ENCODE measurements at places on chromosomes 6 and 20. TPM values are rescaled to one million over a fixed set of nuclear protein-coding genes. Genes with fewer than 3 reads are reported as not detected.

FAM209B gene
- total RNA-seq: not detected

TEAD3 gene
- 11.7 TPM for total RNA-seq

BAG2 gene
- 1.1 TPM for total RNA-seq

HLA-DQA2 gene
- total RNA-seq: not detected

FAM83D gene
- 68.2 TPM for total RNA-seq

CTCFL gene
- total RNA-seq: not detected

KCNK5 gene
- total RNA-seq: not detected

DAAM2 gene
- total RNA-seq: 0.16 TPM

FERMT1 gene
- 98.4 TPM for total RNA-seq

ETV7 gene
- total RNA-seq: 0.11 TPM

EFHC1 gene
- total RNA-seq: 11.7 TPM

BCAS4 gene
- 12.5 TPM for total RNA-seq

TSPO2 gene
- total RNA-seq: not detected

PNLDC1 gene
- total RNA-seq: not detected

GCNT2 gene
- total RNA-seq: 1.4 TPM

TFAP2D gene
- not detected for total RNA-seq

SLC22A3 gene
- 2.5 TPM for total RNA-seq

DTD1 gene
- total RNA-seq: 123 TPM

ZSWIM3 gene
- total RNA-seq: 2.7 TPM

C20orf144 gene
- total RNA-seq: 0.16 TPM

HLA-DPB1 gene
- 2.8 TPM for total RNA-seq

PPP1R18 gene
- 97.1 TPM for total RNA-seq

SYNDIG1 gene
- total RNA-seq: 5.9 TPM

RAET1E gene
- 1.7 TPM for total RNA-seq

TINAG gene
- total RNA-seq: not detected

RAMACL gene
- total RNA-seq: not detected

VIP gene
- total RNA-seq: not detected

CST1 gene
- not detected for total RNA-seq

OR5V1 gene
- not detected for total RNA-seq

HLA-DMB gene
- total RNA-seq: not detected

AHCY gene
- 263 TPM for total RNA-seq

LHFPL5 gene
- total RNA-seq: not detected

TMEM244 gene
- not detected for total RNA-seq

ME1 gene
- 24.3 TPM for total RNA-seq

CUTA gene
- 221 TPM for total RNA-seq

RNF144B gene
- total RNA-seq: 16.9 TPM

GRIK2 gene
- total RNA-seq: not detected
